Ascending aorta (tissue), 2 donors: ENCODE measurements at places on chromosomes 2 and 18.

- DNase-seq = no peak
Observed at GRCh38 chr18:11859903-11860407, 8.7 kb downstream of the CHMP1B start.

- no peak for DNase-seq
Observed at GRCh38 chr18:62637403-62637802, 77.9 kb upstream of the PHLPP1 start.

GRCh38 chr2:1806254-1806653 is 61.9 kb upstream of the PXDN start:
- no peak for DNase-seq

DNA sequence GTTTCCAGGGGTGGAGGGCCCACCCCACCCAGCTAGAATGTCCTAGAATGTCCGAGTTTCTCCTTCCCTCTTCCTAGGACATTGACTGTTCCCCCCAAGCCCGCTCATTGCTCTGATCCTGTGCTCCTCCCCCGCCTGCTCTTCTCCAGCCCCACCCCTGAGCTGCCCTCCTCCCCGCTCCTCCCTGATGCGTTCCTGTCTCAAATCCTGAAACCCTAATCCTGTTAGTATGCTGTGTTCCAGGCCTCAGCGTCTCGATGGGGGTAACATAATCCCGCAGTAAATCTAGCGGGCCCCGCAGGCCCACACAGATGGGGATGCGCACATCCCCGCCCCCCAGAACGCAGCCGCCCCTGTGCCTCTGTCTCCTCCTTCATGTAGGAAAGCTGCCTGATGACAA is 51.3 kb downstream of the NRP2 start:
- DNase-seq = no peak

GRCh38 chr2:9618410-9618809 is 12.4 kb downstream of the YWHAQ start:
- DNase-seq = no peak

DNA sequence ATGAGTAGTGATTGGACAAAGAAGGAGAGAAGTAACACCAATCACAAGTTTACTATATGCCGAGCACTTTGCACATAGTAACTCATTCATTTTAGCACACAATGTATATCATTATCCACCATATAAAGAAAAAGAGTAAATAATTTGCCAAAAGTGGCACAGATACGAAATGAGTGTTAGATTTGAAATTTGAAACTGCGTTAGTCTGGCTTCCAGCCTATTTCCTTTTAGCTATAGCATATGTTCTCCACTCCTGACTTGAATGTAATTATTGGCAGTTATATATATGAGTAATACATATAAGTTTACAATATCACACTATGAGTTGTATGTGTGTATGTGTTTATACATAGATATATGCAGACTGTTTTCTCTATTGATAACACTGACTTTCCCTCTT is 98.6 kb downstream of the NOL4 start:
- no peak for DNase-seq

DNA sequence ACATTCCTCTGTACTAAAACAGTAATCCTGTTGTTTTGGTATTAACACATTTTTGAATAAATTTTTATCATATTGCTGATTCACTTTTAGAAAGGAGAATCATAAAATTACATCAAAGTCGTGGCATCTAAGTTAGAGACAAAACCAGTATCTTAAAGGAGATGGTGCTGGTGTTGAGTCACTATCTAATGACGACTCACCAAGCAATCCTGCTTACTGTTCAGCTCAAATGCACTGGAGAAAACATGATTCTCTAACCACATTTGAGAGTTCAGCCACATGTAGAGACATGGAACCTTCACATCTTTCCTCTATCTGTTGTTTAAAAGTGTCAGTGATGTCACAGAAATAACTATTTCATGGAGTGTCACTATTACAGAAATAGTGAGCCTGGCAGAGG is 473.8 kb downstream of the TGIF1 start:
- DNase-seq = no peak

GRCh38 chr18:62458868-62459716 is 63.7 kb upstream of the ZCCHC2 start:
- DNase-seq = no peak

DNA sequence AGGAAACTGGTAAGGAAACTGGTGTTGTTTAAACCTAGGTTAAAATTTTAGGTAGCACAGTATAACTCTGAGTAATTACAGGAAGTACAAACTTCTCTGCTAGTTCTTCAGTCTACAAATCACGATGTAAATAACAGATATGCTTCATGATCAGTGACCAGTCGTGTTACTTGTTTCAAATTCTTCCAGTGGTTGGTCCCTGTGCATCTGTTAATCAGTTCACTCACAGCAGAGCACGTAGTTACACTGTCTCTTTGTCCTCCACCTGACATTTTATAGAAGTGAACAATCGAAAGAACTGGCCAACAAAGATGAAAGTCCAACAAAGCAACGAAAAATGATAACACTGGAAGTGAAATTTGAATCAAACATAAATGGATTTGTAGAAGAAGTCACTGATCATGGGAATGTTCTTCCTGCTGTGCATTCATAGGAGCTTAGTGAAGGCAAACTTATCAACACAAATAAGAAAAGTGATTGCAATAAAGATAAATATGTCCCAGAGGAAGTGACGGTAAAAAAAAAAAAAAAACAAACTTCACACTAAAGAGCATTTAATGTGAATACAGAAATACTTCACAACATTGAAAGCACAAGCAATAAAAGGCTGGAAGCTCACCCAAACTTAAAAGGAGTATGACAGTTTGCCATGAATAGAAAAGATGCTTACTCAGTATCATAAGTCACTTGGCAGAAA is 7.0 kb downstream of the EIF2AK2 start:
- DNase-seq = no peak

DNA sequence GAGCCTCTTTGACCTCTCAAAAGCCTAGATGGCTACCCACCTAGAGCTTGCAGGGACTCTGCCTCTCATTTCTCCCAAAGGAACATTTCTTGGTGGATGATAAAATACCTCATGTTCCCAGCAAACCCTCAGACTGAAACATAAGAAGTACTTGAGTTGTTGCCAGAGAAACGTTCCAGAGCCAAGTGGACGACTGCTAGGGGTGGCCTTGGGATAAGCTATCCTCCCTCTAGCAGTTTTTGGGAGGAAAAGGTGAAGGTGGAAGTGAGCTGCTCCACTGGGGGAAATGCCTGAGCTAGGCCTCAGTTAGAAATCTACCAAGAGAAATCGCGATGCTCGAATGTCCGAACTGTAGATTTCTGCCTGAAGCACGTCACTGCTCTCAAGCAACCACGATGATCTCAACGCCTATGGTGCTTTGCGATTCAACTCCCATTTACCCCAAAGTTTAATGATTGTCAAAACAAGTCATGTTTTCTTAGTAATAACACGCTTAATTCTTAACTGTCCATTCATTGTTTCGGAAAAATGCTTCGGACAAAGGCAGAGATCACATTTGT is 91.5 kb downstream of the CCBE1 start:
- DNase-seq = no peak

DNA sequence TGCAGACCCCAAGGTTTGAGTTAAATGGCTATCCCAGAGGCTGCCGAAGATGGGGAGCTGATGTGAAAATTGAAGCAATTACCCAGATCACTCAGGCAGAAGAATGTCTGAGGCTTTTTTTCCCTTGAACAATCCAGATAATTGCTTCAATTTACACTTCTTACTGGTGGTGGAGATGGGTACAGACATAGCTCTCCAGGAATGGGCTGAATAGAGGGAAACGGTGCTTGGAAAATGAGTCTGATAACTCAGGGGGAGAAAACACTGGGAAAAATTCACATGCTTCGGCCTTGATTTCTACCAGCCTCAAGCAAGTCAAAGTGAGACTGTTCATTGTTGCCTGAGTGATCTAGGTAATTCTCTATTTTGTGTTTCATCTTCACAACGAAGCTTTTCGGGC is 9.5 kb upstream of the KIF5C start:
- no peak for DNase-seq

DNA sequence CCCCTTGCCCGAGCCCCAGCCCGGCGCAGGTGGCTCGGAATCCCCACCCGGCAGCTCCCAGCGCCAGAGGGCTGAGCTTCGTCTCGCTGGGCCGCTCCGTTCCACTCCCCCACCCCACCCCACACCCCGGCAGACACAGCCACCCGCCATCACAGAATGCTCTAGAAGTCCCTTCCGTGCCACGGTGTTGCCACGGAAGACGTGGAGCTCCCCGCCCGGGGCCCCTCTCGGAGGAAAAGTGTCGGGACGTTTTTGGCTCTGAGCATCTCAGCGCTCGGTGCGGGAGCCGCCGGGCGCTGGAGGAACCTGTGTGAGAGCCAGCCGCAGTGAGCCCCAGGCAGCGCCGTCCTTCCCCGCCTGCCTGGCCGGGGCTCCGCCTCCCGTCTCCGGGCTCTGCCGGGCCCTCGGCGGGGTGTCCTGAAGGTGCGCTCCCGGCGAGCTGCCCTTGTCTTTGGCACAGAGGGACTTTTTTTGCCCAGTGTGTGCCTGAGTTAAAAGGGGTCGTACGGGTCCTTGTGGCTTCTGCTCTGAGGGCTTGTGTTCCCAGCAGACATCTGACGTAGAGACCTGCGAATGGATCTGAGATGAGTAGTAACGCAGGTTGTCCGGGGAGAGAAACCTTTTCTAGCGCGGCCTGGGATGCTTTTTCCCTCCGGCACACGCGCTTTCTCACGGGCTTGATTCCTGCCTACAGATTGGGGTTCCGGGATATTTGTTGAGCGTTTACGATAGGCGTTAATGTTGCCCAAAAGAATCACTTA is 1.8 kb downstream of the ZCCHC2 start:
- peak; percentile 69 for DNase-seq

DNA sequence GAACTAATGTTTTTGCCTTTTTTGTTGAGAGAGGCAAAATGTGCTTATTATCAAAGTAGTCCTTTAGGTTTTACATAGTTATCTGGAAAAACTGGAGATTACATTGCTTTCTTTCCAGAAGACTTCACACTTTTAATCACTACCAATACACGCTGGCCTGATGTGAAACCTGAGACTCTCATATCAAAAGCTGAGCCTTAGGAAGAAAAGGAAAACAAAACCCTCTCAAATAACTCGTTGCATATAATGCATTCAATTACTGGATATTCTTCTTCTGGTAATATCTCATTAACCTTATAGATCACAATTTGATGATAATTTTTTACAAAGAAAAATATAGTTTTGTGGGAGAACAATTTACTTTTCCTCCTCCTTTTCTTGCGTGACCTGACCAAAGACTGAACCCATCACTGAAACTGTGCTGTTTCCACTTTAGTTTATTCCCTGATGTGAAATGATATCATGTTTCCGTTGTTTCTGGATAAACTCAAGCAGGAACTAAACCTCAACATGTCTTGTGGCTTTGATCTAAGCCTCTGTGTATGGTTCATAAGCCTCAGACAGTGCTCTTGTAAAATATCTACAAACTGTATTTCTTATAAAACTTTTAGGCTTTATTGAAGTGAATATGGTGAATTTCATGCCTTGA is 332.4 kb downstream of the GULP1 start:
- no peak for DNase-seq

GRCh38 chr2:135099802-135100483 is 47.9 kb downstream of the RAB3GAP1 start:
- no peak for DNase-seq

GRCh38 chr18:32386471-32386870 is 84.2 kb downstream of the GAREM1 start:
- no peak for DNase-seq

DNA sequence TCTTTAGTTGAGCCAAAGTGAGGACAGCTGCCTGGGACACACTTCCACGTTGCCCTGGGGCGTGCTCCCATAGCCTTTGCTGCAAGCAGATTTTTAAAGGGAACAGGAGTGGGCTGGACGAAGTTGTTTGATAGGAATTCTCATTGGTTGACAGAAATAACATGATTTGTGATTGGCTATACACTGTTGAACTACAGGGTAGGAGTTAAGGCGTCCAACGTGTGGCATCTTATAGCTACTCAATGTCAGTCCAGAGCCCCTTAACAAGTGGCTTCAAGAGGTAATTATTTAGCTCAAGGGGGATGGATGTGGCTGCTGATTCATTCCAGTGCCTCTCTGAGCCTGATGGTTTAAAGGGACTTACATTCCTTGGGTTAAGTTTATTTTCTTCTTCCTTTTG is 65.5 kb downstream of the ACAA2 start:
- DNase-seq = no peak

DNA sequence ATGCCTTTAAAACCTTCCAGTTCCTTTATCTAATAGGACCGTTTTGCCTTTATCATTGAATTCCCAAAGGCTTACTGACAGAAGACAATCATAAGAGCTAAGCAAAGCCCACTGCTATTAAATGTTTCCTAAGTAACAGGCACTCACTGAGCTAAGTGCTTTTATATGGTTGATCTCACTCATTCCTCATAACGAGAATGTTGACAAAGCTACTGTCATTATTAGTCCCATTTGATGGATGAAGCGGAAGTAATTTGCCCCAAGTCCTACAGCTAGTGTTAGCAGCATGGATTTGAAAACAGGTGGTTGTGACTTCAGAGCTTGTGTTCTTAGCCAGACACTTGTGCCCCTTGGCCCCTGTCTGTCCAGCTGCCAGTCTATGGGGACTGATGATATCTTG is 134.8 kb upstream of the SERPINE2 start:
- no peak for DNase-seq

GRCh38 chr2:177689623-177690022 is 297.1 kb downstream of the AGPS start:
- DNase-seq = no peak
